ENCODE measurements at places on chromosomes 3 and 15. TPM values are rescaled to one million over a fixed set of nuclear protein-coding genes. Genes with fewer than 3 reads are reported as not detected.

The CCDC39 gene
- not detected for total RNA-seq

The ST6GAL1 gene
- 222 TPM for total RNA-seq

The ZPLD1 gene
- not detected for total RNA-seq

The ZNF385D gene
- not detected for total RNA-seq

GRCh38 chr15:55796321-55796965 lies 53.5 kb upstream of the PRTG start:
- no peaks in the 10 kb centered on the region for H3K4me1 ChIP-seq
- no peak overlapping the region for H3K27ac ChIP-seq
- H3K27me3 ChIP-seq, result no peaks in the 10 kb centered on the region
- H3K4me3 ChIP-seq, result no peak overlapping the region
- H3K36me3 ChIP-seq, result no peaks in the 10 kb centered on the region
- DNase-seq, result no peak

DNA sequence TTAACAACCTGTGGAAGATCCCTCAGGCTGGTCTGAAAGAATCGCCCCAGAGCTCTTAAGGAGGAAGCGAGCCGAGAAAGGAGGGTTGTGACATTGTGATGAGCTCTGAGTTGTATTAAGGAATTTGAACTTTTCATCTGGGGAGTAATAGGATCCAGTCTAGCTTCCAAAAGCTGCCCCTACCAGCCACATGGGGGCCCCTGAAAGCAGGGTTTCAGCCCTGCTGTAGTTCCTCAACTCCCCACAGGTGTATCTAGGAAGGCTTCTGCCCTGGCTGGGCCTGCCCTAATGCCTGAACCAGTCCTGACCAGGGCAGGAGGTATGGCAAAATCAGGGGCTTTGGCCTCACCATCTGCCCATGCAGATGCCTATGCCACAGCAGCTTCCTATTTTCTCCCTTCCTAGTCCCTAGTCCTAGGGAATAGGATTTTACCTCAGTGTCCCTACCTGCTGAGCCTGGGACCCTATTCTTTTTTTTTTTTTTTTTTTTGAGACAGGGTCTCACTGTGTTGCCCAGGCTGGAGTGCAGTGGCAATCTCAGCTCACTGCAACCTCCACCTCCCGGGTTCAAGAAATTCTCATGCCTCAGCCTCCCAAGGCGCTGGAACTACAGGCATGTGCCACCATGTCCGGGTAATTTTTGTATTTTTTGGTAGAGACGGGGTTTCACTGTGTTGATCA lies 5.0 kb upstream of the AP3S2 start:
- no peaks in the 10 kb centered on the region for H3K27me3 ChIP-seq
- H3K27ac ChIP-seq, result no peak overlapping the region
- no peak overlapping the region for H3K4me3 ChIP-seq
- no peaks in the 10 kb centered on the region for H3K4me1 ChIP-seq

All from CD4-positive, alpha-beta memory T cell (primary cell).